ENCODE measurements at places on chromosomes 11 and 22.

GRCh38 chr11:102288725-102289083 lies 28.6 kb upstream of the BIRC3 start:
- no peak for DNase-seq

DNA sequence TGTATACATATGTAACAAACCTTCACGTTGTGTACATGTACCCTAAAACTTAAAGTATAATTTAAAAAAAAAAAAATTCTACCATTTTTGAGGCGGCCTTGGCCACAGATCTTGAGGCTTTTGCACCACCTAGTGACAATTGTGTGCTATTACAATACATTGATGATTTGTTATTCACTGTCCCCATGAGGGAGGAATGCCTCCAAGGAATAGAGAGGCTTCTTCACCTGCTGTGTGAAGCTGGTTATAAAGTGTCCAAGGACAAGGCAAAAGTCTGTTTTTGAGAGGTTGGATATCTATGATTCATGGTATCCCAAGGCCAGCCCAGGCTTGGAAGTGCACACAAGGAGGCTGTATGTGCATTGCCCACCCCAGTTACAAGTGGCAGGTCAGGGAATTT lies 30.7 kb downstream of the SLC22A25 start:
- DNase-seq = peak; percentile 56

DNA sequence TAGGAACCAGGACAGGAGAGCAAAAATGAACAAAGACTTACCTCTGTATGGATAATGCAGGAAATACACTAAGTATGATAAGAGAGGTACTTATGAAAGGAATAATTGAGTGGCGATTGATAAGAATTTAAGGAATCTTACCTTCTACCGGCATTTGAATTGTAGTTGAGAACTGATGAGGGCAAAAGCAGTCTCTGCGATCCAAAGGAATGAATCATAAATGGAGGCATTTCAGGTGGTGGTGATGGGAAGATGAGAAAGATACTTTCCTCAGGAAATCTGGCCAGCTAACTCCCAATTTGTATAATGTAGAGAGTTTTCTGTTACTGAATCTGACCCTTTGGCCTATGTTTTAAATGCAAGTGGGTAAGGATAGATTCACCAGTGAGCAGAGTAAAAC lies 71.9 kb upstream of the C11orf87 start:
- DNase-seq = no peak

DNA sequence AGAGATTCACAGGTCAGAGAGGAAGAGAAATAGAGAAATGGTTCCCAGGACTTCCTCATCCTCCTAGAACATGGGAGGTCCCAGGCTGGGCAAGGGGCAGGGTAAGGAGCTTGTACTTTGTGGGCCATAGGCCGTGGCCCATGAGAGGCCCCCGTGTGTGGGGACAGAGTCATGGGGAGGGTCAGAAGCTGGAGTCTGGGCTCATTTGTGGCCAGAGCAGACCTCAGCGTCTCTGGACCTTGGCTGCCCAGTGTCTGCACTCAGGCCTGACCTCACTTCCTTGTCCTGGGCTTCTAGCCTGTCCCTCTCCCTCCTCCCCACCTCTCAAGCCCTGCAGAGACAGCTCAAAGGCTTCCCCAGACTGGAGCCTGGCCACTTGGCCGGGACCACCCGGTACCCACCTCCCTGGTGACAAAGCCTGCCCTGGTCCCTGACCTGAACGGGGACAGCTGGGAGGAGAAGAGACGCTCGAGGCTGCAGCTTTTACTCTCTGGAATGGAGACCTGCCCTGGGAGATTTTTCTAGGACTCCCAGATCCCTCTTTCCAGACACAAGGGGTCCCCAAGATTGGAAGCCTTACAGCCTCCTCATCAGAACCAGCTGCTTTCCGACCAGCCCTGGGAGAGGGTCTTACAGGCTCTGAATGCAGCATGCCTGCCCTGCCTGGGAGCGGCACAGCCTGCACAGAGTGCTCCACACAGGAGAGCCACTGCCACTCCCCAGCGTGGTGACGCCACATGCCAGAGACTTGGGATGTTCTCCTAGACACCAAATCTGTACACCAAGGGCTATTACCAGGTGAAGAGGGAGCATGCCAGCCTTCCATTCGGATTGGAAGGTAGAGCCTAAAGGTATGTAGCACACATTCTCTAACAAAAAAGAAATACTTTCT lies 569.0 kb upstream of the B3GAT1 start:
- no peak for DNase-seq

- DNase-seq = no peak
These were observed 49.7 kb downstream of the LIF start for GRCh38 chr22:30196880-30197336.

- no peak for DNase-seq
These were observed 73.4 kb upstream of the TEAD1 start for GRCh38 chr11:12600829-12601228.

DNA sequence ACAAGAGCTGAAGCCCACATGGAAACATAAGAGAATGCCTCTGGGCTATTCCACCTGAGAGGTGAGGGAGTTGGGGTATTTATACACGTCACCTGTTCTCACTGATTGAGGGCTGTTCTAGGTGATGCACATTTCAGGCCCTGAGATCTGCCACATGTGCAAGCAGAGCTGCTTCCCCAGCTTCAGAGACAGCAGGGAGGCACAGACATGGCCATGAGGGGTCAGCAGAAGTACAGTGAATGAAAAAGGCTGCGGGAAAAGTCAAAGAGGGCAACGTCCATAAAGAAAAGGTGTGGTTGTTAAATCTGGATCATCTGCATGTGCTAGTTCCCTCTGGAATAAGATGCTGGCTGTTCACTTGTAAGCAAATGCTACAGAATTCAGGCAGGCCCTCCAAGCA lies 75.4 kb downstream of the GAB4 start:
- no peak for DNase-seq

GRCh38 chr11:37770145-37770544 lies 1172.1 kb upstream of the RAG2 start:
- no peak for DNase-seq

GRCh38 chr22:21606775-21607174 lies 23.0 kb downstream of the YDJC start:
- DNase-seq = peak; percentile 73

GRCh38 chr11:100689141-100689540 lies 2.1 kb downstream of the ARHGAP42 start:
- no peak for DNase-seq

- DNase-seq = no peak
These were observed 199.5 kb downstream of the TENM4 start for GRCh38 chr11:79241205-79241851.

GRCh38 chr11:94449437-94449836 lies 44.2 kb downstream of the MRE11 start:
- DNase-seq = no peak

- DNase-seq = no peak
These were observed 254.8 kb downstream of the GUCY1A2 start for GRCh38 chr11:106763501-106763900.

DNA sequence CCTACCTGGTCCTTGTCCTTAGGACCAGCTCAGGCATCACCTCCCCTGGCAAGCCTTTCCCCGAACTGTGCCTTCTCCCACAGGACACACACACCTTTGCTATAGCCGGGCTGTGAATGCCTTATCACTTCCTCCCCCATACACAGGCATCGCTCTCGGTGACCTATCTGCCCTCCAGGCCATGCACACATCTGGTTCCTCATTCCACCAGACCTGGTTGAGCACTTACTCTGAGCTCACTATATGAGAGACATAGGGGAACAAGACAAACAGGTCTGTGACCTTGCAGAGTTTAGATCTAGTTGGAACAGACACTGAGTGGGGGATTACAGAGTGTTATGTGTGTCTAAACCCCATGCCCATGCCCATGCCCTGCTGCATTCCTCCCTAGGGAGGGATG lies 3.1 kb upstream of the BCR start:
- DNase-seq = peak; percentile 90

- no peak for DNase-seq
These were observed 15.0 kb downstream of the ALKBH3 start for GRCh38 chr11:43895601-43896000.

- no peak for DNase-seq
These were observed 68.3 kb downstream of the IGLL1 start for GRCh38 chr22:23511627-23512347.

DNA sequence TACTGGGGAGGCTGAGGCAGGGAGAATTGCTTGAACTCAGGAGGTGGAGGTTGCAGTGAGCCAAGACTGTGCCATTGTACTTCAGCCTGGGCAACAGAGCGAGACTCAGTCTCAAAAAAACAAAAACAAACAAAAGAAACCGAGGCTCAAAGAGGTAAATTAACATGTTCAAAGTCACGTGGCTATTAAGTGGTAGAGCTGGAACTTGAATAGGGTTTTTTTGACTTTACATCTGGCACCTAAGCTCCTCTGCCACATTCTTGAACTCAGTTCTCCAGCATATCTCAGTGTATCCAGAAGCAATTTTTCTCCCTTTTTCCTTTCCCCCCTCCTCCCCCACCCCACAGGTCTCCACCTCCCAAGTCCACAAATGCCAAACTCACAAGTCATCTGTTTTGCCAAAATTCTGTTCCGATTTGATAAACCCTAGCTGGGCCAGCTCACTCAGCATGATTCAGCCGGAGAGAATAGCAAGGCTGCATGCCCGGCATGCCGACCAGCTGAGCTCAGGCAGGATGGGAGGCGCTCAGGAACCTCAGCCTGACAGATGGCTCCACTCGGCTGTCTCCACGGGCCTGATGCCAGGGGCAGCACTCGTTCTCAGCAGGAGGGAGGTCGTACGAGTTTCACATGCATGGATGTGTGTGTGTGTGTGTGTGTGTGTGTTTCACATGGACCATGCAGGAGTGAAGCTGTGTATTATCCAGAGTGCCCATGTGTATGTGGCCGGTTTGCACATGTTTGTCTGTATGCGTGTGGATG lies 63.2 kb upstream of the RRAS2 start:
- peak; percentile 59 for DNase-seq

- peak; percentile 53 for DNase-seq
These were observed 148.6 kb downstream of the IGLL1 start for GRCh38 chr22:23431337-23432072.

GRCh38 chr22:27959335-27960090 lies 40.5 kb upstream of the PITPNB start:
- no peak for DNase-seq

- no peak for DNase-seq
These were observed 11.9 kb downstream of the FAM168A start for GRCh38 chr11:73585834-73586575.

DNA sequence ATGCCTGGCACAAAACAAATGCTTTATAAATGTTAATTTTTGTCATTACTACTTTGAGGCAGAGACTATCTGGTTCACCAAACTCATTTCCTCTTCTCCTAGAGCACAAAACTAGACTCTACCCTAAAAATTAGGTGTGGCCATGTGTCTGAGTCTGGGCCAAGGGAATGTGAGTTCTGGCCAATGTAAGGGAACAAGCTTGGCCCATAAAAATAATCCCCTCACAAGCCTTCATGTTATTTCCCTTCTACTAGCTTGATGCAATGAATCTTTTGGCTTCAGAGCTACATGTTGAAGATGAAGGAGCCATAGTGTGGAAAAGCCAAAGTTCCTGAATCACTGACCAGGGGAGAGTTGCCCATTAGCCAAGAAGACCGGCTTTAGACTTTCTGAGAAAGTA lies 406.5 kb upstream of the CCDC90B start:
- no peak for DNase-seq

DNA sequence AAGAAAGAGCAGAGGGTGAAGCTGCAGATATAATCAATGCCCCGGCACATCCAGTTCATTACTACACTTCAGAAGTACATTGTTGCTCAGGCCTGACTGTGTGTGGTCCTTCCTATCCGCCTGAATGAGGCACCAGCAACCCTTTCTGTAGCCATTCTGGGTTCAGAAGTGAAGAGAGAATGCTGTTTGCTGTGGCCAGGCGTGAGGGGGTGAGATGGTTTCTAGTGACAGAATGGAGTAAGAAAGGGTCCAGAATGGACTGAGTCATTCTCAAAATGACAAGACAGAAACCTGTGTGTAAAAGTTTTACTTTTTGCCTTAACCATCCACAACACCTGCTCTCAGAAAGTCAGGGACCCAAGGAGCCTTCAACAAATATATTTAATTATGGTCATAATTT lies 334.8 kb downstream of the GUCY1A2 start:
- no peak for DNase-seq

DNA sequence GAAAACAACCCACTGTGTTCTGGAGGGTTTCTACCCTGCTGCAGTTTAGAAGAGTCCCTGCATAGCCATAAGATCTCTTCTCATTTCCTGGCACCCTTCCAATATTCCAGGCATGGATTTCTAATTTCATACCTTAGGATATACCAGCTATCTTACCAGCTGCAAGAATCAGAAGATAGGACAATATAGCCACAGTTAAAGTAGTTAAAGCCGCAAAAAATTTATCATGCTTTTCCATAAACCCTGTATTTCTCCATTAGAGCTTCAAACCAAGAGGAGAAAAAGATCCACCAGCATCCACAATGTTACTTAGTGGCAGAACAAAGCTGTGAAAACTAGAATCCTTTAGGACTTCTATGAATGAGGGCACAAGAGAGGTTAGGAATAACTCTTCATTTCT lies 8.6 kb upstream of the OR56B1 start:
- DNase-seq = no peak

DNA sequence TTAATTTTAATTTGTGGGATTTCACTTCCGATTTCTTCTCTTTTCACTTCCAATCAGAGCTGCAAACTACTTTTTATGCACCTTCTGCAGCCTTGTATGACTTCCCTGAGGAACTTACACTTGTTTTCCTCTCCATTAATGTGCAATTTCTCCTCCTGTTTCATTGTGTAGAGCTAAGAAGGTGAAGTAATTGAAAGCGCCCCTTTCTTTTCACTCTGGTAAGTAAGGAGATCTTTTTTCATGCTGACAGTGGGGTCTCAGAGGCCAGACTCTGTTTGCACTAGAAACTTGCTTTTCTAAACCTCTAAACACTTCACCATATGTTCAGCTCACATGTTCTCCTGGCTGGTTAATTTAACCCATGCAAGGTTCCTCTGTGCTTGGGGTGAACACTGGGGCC lies 117.0 kb downstream of the FANCF start:
- no peak for DNase-seq

DNA sequence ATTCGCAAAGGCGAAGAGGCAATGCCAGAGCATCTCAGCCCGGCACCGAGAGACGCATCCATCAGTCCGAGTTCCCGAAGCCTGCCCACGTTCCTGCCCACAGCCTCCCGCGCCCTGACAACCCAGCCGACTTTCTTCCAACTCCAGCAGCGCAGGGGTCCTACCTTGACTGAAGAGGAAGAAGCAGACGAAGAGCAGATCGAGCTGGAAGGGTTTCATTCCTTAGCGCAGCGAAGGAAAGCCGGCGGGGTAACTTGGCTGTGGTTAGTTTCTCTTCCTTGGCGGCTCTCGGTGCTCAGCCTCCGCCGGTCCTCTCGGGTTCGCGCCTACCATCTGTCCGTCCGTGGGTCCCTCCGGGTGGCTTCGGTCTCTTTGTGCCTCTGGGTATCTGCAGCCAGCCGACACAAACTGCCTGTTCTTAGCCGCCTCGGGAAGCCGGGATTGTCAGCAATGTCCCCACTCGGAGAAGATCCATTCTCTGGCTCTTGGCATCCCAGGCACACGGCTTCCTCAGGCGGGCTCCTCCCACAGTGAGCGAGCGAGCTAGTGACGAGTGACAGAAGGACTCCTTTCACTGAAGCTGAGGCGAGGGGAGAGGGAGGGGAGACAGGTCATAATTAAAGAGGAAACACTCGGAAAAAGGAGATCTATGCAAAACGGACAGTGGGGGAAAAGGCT lies at the start of gene KIRREL3:
Gene KIRREL3 (minus strand): TSS at position 480 of the 678 bp plus-strand sequence.
- no peak for DNase-seq

All from K562 (cell line).